Tibial artery (tissue), 4 donors: ENCODE measurements at places on chromosomes 1 and 21.
A peak's percentile ranks its signal among the peaks of the same experiment; 100 is the strongest.

DNA sequence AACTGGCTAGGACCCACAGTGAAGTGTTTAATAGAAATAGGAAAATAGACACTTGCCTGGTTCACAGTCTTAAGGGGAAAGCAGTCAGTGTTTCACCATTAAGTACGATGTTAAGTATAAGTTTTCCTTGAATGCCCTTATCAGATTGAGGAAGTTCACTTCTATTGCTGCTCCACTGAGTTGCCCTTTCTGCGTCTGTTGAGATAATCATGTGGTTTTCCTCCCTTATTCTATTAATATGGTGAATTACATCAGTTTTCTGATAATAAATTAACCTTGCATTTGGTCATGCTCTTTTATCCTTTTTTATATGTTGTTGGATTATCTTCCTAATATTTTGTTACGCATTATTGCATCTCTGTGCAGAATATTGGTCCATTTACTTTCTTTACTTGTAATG, 21.4 kb downstream of the UTS2 start:
- no peak overlapping the region for H3K4me3 ChIP-seq
- H3K36me3 ChIP-seq, result peaks cover 52% of the 10 kb centered on the region
- H3K27me3 ChIP-seq, result no peaks in the 10 kb centered on the region
- H3K4me1 ChIP-seq, result no peaks in the 10 kb centered on the region
- no peak for DNase-seq
- no peak overlapping the region for H3K27ac ChIP-seq

GRCh38 chr1:3586986-3587759, 24.1 kb downstream of the MEGF6 start:
- H3K27ac ChIP-seq, result no peak overlapping the region
- no peaks in the 10 kb centered on the region for H3K4me1 ChIP-seq
- H3K4me3 ChIP-seq, result no peak overlapping the region
- DNase-seq, result no peak
- H3K36me3 ChIP-seq, result no peaks in the 10 kb centered on the region

DNA sequence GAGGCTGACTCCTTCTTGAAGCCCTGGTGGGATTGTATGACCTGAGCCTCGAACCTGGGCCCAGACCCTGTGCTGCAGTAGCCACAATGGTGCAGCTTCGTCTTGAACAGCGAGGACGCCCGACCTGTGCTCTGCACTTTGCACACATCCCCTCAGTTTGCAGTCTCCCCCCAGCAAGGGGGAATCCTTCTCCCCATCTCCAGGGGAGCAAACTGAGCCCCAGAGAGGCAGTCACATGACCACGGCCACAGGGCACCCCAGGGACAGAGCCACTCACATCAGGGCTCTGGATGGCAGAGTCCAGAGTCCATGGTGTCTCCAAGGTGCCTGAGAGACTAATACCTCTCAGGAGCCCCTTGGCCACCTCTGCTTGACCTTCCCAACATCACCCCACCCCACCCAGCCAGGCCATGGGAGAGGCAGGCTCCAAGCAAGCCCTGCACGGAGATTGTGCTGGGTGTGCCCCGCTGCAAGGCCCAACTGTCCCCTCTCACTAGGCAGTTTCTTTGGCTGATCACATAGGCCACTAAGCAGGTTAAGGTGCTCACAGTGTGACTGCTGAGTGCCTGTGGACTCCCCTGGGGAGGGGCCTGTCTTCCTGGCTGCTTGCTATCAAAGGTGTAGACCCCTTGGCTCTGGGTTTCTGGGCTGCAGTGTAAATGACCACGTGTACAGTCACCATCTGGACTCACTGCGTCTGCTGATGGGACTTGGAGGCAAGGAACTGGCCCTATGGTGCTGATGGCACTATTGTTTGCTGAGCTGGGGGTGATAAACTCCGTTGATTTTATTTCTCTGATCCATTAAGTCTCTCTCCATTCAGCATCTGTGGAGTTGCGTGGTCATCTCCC, 398.1 kb downstream of the MATN1 start:
- no peaks in the 10 kb centered on the region for H3K4me1 ChIP-seq
- no peak overlapping the region for H3K27ac ChIP-seq
- H3K27me3 ChIP-seq, result peaks cover 63% of the 10 kb centered on the region
- peak; percentile 51 for DNase-seq
- H3K4me3 ChIP-seq, result no peak overlapping the region

DNA sequence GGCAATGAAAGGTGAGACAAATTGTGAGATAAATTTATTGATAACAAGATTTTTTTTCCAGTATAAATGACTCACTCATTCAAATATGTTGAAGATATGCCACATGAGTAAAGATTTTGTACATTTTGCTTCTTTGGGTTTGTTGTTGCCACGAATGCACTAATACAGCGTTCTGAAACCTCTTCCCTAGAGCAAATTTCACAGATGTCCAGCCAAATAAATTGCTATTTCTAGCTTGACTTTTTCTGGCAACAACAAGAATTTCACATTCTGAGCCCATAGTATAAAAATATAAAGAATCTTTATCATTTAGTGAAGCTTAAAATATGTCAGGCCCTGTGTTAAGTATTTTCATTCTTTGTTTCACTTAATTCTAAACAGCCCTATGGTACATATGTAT, 114.5 kb upstream of the COL24A1 start:
- no peak overlapping the region for H3K4me3 ChIP-seq
- no peaks in the 10 kb centered on the region for H3K27me3 ChIP-seq
- no peaks in the 10 kb centered on the region for H3K36me3 ChIP-seq
- DNase-seq, result no peak
- no peak overlapping the region for H3K27ac ChIP-seq

DNA sequence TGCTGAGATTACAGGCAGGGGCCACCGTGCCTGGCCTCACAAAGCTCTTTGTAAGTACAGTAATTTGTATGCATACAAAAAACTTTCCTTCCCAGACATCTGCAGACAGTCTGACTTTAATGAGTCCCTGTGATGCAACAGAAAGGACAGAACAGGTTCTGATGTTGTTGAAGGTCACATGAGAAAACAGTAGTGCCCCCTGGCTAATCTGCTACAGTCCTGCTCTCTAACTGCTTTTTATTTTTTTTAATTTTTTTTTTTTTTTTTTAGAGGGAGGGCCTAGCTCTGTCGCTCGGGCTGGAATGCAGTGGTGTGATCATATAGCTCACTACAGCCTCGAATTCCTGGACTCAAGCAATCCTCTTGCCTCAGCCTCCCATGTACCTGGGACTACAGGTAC, 36.7 kb downstream of the ACBD3 start:
- H3K4me1 ChIP-seq, result no peaks in the 10 kb centered on the region
- H3K27me3 ChIP-seq, result no peaks in the 10 kb centered on the region
- H3K4me3 ChIP-seq, result no peak overlapping the region
- H3K27ac ChIP-seq, result no peak overlapping the region
- no peak for DNase-seq

GRCh38 chr1:24167008-24167407, 20.1 kb downstream of the IFNLR1 start:
- H3K4me1 ChIP-seq, result no peaks in the 10 kb centered on the region
- H3K27ac ChIP-seq, result no peak overlapping the region
- H3K36me3 ChIP-seq, result no peaks in the 10 kb centered on the region
- H3K4me3 ChIP-seq, result no peak overlapping the region
- no peak for DNase-seq
